ENCODE measurements at places on chromosomes 2 and 18.

GRCh38 chr18:23143815-23144261 lies 8.6 kb downstream of the CABLES1 start:
- no peak for DNase-seq

DNA sequence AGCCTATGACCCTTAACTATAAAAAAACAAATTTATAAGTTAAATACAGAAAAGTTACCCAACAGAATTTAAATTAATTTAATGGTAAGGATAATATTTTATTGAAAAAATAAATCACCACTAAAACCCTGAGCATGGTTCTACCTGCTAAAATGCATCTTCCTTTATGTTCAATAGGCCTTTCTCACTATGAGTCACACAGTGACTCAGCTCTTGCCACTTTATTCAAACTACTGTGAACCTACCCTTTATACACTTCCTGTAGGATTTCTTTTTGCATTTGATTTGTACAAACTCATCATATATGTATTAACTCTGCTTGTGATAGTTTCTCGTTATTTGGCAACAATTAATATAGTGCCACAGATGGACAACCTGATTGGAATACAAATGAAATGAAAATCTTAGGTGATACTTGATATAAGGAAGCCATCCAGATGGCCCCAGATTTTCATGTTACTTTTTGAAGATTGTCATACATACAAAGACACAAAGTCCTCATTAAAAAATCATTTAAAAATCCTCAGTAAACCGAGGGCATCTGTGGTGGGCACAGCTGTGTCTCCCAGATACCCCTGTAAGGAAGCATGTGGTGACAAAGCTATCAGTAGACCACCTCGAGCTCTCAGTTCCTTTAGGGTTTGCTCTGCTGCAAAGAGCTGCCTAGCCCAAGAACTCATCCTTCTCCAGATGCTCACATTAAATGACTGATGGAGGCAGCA lies 55.2 kb upstream of the COBLL1 start:
- DNase-seq = no peak

DNA sequence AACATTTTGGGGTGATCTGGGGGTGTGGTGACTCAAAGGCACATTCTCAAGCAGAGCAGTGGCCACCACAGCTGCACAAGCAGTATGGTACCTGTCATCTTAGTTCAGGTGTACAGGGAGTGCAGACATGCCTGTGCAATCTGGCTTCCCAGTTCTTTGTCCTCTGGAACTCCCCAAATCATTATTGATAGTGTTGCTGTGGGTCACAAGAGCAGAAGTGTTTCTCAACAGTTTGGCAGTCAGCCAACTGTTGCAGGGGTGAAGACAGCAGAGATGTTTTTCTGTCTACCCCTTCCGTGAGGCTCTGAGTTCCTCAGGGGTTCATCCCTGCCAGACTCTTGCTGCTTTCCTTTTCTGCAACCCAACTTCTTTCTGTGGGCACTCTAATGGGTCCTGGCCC lies 206.5 kb upstream of the ZSWIM2 start:
- no peak for DNase-seq

DNA sequence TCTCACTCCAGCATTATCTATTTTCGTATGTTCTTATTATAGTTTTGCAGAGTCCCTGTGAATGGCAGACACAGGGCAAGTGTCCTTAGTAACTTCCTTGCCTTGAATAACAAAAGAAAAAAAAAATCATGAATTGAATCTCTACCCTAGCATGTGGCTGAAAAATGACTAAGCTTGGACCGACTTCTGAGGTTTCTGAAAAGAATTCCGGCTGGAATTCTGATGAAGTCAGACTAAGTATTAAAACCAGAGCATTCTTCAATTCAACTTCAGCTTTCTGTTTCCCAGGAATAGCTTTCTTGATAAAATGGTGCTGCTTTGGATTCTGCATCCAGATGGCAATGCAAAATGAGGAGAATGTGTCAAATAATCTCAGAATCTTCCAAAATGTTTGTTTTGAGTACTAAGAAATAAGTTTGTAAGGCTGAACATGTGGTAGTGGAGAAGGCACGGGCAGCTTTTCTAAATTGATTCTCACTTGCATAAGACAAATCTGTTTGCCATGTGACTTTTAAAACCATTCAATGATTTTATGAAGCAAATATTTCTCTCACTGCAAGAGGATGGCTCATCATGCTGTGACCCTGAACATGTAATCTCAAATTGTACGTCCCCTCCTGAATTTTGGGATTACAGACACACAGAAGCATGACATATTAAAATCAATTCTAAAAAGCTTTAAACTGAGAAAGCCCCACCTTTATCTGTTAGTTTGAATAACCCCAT lies 1462.8 kb upstream of the LRRTM1 start:
- no peak for DNase-seq

- DNase-seq = no peak
Measured at GRCh38 chr18:35732636-35733035, 151.1 kb downstream of the GALNT1 start.

- no peak for DNase-seq
Measured at GRCh38 chr2:237478979-237479378, 8.1 kb upstream of the MLPH start.

- no peak for DNase-seq
Measured at GRCh38 chr2:203989521-203989920, 53.0 kb downstream of the ICOS start.

GRCh38 chr2:37718515-37719161 lies 47.2 kb upstream of the CDC42EP3 start:
- no peak for DNase-seq

DNA sequence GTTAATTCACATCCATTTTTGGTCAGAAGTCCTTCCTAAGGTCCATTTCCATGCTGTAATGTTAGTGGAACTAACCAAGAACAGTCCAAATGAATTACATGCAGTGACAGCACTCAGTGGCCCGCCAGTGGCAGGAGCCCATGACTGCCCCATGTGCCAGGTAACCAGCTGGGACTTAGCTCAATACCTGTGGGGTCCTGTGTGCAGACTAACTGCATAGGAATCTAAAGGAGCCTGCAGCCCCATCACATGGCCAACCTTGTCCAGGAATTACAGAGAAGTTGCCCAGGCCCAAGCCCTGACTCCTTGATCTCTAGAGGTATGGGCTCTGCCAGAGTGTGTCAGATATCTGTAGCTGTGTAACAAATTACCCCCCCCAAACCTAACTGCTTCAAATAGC lies 35.4 kb upstream of the GPR17 start:
- no peak for DNase-seq

DNA sequence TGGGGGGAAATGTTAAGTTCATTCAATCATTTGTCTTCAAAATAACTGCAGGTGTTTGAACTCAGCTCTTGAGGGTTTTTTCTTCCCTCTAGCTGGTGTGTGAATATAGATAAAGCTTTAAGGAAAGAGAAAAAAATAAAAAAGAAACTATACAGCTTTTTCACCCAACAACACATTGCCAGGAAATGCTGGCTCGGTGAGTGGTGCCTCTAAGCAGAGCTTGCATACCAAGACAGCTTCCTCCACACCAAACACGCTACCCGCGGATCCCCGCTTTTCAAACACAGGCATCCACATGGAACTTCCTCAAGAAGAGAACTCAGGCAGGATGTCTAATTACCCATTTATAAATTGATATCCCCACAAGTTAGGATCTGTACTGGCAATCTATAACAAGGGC lies 69.8 kb upstream of the TANK start:
- DNase-seq = no peak

GRCh38 chr18:26813043-26813442 lies 52.5 kb downstream of the AQP4 start:
- no peak for DNase-seq

Measured in amniotic stem cell (primary cell).